ENCODE measurements at places on chromosomes 4 and X.

DNA sequence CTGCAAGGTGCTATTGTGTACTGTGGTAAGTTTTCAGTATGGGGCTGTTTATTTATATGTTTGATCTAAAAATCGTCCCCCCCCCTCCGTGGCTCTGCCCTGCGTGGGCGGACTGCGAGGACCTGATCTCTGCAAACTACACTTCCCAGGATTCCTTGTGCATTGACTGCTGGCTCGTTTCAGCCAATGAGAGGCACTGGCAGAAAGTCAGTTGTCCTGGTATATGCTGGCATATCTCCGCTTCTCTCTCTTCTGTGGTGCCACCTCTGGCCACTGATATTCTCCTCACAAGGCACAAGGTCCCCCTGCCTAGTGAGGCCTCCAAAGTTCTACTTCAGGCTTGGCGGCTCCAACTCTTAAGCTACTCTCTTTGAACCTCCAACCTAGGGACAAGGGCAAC lies 168.8 kb upstream of the ZFP42 start:
- DNase-seq: no peak

- no peak for DNase-seq
Measured at GRCh38 chrX:36856849-36857248, 151.3 kb upstream of the FAM47C start.

DNA sequence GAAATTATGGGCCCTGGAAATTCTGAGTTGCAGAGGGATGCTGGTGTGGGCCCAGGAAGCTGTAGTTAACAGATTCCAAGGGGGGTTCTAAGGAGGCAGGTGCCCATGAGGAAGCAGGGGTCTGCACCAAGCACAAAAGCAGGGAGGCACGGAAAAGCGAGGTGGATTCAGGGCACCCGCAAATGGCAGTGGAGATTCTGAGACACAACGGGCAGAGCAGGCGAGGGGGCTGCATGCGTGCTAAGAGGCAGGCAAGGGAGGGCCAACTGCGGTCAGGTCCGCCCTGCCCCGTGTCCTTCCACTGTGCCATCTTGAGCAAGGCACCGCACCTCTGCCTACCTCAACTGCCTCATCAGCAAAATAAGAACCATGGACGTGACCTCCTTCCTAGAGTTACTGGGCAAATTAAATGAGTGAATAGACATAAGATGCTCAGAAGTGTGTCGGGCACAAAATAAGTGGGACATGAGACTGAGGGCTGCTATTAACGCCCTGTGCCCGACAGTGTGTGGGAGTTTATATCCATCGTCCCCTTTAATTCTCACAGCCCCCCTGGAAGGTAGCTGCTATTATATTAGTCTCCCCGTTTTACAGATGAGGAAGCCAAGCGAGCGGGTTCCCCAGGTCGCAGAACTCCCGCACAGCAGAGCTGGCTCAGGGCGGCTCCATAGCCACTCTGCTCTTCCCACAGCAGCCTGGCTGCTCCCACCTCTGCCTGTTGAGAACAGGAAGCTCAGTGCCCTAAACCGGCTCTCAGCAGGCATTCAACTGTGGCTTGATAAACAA lies 67.6 kb downstream of the PPP2R2C start:
- no peak for DNase-seq

DNA sequence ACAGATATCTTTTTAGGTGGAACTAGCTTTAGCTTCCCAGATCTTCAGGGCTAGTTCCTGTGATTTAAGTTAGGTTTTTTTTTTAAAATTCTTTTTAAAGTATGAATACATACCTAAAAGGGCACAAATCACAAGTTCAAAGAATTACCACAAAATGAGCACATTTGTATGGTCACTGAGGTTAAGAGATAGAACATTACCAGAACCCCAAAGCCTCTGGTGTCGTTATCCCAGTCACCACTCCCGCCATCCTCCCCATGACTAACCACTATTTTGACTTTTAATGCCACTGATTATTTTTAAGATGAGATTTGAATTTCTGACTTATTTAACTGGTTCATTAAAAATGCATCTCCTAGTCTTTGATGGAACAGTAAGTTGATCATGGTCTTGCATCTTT lies 5.4 kb downstream of the PGK1 start:
- no peak for DNase-seq

- DNase-seq: no peak
Measured at GRCh38 chrX:39020051-39020669, 218.9 kb downstream of the MID1IP1 start.

- DNase-seq: no peak
Measured at GRCh38 chr4:7311205-7311604, 118.9 kb downstream of the SORCS2 start.

- DNase-seq: no peak
Measured at GRCh38 chr4:142021761-142022160, 385.4 kb downstream of the IL15 start.

GRCh38 chr4:2763511-2763967 lies 7.4 kb upstream of the TNIP2 start:
- no peak for DNase-seq

DNA sequence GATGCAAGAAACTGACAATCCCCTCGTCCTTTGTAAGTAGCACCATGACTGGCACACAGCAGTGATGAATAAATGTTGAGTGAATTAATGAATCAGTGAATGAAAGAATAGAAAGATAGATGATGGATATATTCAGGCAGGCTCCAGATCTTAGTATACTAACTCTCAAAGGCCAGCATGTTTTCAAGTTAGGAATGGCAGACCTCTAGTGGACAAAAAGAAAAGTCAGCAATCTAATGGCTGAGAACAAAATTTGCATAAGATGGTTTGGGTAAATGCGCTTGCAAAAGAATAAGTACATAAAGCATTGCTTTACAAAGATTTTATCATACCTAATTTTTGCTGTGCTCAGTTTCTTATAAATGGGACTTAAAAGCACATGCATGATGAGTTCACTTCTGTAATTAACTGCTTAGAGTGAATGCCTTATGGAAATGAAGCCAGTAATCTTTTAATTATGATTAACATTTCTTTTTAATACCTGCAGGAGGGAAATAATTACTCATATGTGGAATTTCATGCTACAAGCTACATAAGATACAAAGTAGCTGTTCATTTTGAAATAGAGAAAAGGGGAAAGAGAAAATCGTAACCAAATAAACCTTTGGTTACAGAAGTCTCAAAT lies 126.9 kb upstream of the GPRIN3 start:
- DNase-seq: no peak

DNA sequence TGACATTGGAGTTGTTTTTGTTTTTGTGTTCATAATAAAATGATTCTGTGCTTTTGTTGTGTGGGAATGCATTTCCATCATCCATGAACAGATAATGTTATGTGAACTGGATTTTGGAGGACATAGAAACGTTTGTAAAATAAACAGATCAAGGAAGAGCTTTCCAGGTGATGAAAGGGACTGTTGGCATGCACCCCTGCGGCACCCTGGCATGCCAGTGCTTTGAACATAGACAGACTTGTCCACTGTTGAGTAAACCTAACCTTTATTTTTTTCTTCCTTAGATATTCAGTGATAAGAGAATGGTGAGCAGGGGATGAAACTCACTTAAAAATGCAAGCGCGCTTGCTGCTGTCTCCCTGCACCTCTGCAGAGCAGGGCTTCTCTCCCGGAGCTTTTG lies 59.8 kb downstream of the TRAPPC11 start:
- DNase-seq: no peak

GRCh38 chr4:94278781-94279180 lies 63.9 kb downstream of the HPGDS start:
- DNase-seq: no peak

GRCh38 chrX:2457289-2458133 lies 43.3 kb downstream of the DHRSX start:
- no peak for DNase-seq

GRCh38 chr4:106062452-106062875 lies 167.2 kb downstream of the NPNT start:
- DNase-seq: no peak

GRCh38 chr4:6885953-6886557 lies 23.6 kb upstream of the TBC1D14 start:
- DNase-seq: no peak

DNA sequence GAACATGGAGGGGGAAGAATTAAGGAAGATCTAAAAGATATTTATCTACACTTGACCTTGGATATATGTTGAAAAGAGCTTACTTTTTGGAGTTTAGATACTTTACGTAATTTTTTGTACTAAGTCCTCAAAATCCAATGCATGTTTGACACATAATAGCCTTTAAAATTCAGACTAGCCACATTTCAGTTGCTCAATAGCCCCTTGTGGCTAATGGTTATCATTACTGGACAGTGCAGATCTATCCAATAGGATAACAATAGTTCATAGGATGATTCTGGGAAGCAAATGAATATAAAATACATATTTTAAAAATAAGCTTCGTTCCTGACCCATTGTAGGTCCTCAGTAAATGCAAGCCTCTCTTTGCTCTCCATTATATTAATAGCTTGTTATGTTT lies 13.8 kb downstream of the AP1AR start:
- DNase-seq: no peak

- no peak for DNase-seq
Measured at GRCh38 chrX:142977128-142977914, 48.4 kb upstream of the SPANXN4 start.

DNA sequence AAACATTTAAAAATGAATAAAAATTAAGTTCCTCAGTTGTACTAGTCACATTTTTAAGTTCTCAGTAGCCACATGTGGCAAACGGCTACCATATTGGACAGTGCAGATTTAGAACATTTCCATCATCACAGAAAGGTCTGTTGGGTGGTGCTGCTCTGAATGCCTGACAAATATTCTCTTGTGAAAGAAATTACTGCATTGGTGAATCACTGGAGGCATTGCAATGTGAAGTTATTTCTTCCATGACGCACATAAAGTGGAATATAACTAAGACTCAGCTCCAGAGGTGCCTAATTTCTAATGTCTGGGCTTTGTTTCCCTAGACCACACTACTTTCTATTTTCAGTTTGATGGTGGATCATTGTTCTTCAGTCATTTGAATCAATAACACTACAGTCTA lies 44.9 kb downstream of the CLNK start:
- DNase-seq: no peak

- DNase-seq: no peak
Measured at GRCh38 chr4:118268780-118269179, 84.0 kb downstream of the PRSS12 start.

- DNase-seq: no peak
Measured at GRCh38 chr4:110183058-110183457, 15.4 kb downstream of the ELOVL6 start.

DNA sequence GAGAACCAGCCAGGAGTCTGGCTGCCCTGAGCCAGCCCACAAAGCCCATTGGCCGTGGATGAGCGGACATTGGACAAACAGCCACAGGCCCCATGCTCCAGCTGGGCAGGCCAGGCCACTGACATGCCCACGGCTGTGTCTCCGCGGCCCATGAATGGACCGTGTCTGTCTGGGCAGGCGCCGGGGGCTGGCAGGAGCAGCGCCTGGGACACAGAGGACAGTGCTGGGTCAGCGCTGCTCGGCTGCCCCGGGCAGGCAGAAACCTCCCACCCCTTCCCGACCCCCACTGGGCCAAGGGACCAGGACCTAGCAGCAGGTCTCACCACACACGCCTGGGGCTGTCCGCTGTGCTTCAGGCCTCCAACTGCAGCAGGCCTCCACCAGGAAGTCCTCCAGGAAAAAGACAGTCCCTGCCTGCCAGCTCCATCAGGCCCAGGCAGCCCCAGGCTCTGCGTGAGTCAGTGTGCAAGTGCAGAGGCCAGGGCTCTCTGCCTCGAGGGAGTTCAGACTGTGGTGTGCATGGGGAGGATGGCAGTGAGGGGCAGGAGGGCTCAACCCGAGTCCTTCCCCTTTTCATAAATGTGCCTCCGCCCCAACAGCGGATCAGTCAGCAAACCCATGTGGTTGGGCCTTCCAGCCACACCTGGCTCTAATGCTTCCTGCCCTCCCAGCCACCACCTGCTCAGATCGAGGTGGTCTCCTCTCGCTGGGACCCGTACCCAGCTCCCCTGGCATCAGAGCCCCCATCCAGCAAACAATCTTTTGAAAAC lies 17.2 kb upstream of the FGFR3 start:
- DNase-seq: no peak

- no peak for DNase-seq
Measured at GRCh38 chr4:158857951-158858350, 89.1 kb downstream of the FNIP2 start.

- DNase-seq: no peak
Measured at GRCh38 chr4:183318656-183319055, 1.4 kb downstream of the CLDN22 start.

DNA sequence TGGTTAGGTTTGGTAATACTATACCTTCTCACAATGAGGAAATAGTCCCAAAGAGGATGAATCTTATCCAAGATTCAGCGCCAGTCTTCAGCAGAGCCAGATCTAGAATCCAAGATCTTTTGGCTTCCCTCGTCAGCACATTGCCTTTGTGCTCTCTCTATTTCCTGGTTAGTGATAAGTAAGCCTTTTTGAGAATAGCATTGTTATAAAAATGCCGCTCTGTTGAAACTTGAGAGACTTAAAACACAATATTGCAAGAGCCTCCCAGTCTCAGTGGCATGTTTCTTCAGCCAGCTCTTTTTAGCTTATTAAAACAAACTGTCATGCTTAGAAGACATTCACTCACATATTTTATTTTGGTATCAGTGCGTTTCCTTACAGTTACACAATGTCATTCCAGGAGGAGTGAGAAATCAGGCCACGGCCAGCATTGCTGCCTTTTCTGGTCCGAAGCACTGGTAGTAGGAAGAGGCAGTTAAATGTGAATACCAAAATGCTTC lies 141.4 kb downstream of the KLHL8 start:
- no peak for DNase-seq

DNA sequence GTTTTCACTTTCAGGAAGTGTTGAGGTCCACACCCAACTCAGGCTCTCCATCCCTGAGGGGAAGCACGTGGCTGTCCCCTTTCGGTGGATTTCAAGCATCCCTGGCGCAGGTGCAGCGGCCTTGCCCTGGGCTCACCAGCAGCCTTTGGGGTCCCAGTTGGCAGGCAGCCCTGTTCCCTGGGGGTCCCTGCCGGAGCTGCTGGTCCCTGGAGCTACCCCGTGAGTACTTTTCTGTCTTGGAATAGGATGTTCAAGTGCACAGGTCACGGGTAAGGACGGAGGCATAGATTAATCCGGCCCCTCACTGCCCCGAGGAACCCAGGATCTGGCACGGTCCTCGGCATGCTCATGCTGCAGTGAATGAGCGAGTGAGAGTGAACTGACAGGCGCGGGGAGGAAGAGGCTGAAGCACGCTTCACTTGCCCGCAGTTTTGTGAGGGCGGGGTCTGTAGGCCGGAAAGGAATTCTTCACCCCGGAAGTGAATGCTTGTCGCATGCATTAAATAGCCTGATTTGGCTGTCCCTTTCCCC lies 117.2 kb upstream of the FAT1 start:
- no peak for DNase-seq

DNA sequence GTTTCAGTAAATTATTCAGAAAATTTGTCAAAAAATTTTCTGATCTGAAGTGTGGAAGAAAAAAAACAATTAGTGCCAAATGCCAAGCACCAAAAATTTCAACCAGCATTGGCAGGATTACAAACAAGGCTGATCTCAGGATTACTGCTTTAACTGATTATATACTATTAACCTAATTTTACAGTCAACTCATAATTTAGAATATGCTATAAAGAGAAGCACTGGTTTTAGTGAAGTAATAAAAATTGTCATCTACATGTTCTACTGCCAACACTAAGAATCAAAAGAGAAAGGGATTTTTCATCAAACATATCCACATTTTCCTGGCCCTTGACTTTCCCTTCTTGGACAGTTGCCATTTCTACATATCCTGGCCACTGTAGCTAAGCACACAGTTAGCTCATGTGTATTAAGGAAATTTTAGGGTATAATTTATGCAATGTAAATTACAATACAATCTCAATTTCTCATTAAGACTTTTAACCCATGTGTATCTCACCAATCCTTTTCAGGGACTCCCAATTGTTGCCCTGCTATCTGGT lies 33.8 kb downstream of the THOC2 start:
- DNase-seq: no peak

- DNase-seq: no peak
Measured at GRCh38 chrX:47351706-47352105, 18.7 kb upstream of the ZNF157 start.

Measured in stimulated activated CD4-positive, alpha-beta T cell treated with anti-CD3 and anti-CD28 coated beads, Interleukin-1b, Interleukin-23, amount 100 ng/mL, for 1 hour (primary cell).